ENCODE measurements at places on chromosomes 3 and 15.

DNA sequence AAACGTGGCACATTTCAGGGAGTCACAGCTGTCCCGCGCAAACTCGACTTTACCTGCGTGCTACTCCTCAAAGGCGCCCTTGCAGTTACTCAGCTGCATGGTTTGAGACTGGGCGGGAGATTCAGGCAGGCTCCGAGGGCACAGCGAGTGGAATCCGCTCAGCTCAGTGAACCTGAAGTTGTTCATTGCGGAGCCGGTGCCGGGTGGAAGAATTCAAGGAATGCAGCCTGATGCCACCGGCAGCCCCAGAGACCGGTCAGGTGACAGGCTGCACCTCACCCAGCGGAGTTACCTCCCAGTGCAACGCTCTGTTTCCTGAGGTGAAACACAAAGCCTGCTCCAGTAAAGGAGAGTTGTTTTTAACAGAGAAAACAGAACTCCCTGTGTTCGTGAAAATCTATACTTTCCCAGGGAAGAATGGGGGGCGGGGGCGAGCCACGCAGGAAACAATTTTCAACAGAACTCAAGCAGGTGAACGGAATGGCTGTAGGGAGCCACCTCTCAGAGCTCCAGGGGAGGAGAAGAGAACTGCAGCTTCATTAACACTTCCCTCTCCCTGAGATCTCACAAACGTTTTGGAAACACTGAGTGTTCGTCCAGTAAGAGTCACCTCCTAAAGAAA is 3.8 kb downstream of the VEPH1 start:
- no peak for DNase-seq

GRCh38 chr3:56484525-56485032 is 16.3 kb upstream of the ERC2 start:
- DNase-seq: no peak

GRCh38 chr3:133893683-133894352 is 1.9 kb downstream of the RAB6B start:
- DNase-seq: no peak

GRCh38 chr15:88745696-88746095 is 57.5 kb upstream of the ACAN start:
- no peak for DNase-seq

- DNase-seq: no peak
These were observed 687.4 kb downstream of the EDEM1 start for GRCh38 chr3:5874931-5875341.

DNA sequence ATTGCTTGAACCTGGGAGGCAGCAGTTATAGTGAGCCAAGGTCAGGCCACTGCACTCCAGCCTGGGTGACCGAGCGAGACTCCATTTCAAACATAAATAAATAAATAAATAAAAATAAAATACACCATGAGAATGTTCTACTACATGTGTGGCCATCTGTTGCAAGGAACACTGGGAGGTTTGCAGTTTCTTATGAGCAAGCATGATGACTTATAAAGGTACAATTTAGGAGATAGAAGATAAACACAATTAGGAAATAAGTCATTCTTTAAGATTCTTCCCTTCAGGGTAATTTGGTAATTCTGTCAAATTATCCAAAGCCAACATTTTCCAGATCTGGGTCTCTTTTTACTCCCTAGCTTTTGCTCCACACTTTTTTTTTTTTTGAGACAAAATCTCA is 13.4 kb downstream of the HTR3C start:
- DNase-seq: no peak

- DNase-seq: no peak
These were observed 40.1 kb upstream of the GALNT15 start for GRCh38 chr3:16134173-16134928.

- no peak for DNase-seq
These were observed 302.2 kb downstream of the NAALADL2 start for GRCh38 chr3:175161291-175161690.
